Mesenteric fat pad (tissue), 1 donor: ENCODE measurements at places on chromosomes 11 and 22.

DNA sequence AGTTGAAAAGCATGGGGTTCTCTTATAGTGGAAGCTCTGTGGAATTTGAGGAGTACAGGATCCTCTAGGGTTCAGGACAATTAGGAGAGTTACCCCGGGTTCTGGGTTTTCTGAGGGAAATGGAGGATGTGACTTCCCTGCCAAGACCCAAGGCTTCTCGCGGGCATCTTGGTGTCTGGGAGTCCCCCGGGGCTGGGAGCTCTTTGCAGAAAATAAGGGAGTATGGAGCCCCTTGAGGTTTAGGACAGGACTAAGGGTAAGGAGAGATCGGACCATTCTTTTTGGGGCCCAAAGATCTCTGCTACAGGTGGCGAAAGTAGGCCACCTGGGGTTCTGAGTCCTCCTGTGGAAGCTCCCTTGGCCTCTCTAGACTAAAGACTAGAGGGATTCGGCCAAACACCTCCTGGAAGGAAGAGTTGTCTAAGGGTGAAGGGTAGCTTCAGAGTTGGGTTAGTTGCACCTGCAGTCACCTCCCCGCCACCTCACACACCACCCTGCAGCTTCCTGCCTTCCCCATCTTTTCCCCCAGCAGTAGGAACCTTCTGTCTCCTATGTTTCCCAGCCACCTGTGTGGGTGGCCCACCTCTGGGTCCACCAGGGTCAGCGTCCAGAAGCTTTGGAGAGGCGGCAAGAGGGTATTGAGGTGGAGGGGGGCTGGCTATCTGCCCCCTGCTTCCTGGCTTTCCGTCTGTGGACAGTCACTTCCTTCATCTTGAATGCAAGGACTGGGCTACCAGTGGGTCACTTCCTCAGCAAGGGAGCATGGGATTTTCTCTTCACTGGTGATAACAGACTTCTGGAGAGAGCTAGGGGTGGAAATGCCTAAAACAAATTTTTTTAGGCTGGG, 908 bp downstream of the LIMK2 start:
- no peak for DNase-seq

GRCh38 chr22:37566903-37567798, 6.9 kb downstream of the CDC42EP1 start:
- no peak for DNase-seq

DNA sequence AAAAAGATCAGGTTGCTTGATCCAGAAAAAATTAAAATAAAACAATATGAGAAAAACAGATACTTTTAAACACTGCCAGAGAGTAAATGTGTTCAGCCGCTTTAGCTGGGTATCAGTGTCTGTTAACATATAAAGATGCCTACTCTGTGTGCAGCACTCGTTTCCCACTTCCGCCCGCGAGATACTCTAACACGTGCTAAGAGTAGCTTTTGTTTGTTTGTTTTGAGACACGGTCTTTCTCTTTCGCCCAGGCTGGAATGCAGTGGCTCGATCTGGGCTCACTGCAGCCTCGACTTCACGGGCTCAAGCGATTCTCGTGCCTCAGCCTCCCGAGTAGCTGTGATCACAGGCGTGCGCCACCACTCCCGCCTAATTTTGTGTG, 531 bp upstream of the MEN1 start:
- DNase-seq: no peak

- no peak for DNase-seq
Observed at GRCh38 chr11:128949791-128950454, 7.3 kb upstream of the TP53AIP1 start.

GRCh38 chr22:49962012-49962750, 1.6 kb downstream of the PIM3 start:
- peak; percentile 94 for DNase-seq

DNA sequence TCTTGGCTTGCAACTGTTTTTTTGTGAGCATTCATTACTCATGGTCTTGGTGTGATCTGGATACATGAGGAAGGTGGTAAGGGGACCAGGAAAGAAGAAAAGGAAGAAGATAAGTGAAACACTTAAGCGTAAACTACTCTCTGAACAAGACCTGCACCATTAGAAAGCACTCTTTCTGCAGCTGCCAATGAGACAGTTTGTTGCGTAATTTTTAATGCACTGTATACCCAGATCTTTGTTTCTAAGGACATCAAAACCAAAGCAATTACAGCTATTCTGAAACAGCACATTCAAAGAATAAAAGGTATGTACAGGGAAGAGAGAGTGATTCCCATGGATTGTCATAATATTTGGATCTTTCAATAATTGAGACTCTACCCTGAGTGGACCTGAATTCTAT, 147.4 kb downstream of the BLID start:
- no peak for DNase-seq

DNA sequence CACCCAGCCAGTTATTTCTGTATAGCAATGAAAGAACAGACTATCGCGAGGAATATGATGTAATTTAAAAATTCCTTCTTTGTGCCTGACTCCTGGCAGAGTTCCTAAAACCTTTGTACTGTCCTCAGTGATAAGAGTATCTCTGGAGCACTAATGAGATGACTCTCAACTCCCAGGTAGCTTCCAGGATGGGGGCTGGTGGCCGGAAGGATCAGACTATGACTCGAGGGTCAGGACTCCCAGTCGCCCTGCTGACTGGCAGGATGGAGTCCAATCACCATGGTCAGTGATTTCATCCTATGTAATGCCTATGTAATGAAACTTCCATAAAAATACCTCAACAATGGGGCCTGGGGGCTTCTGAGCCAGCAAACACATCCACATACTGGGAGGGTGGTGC, 135.1 kb downstream of the SHANK2 start:
- DNase-seq: no peak

DNA sequence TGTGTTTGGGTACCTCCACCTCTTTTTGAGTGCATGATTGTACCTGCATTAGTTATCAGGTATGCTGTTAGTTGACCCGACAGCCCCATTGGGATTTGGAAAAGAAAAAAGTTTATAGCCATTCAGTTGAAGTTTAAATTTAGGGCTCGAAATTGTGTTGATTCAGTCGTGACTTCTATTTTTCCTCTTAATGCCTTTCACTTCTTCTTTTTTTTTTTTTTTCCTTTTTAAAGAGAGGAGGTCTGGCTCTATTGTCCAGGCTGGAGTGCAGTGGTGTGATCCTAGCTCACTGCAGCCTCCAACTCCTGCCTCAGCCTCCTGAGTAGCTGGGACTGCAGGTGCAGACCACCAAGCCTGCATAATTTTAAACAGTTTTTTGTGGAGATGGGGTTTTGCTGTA, 2.3 kb downstream of the STT3A start:
- DNase-seq: no peak

DNA sequence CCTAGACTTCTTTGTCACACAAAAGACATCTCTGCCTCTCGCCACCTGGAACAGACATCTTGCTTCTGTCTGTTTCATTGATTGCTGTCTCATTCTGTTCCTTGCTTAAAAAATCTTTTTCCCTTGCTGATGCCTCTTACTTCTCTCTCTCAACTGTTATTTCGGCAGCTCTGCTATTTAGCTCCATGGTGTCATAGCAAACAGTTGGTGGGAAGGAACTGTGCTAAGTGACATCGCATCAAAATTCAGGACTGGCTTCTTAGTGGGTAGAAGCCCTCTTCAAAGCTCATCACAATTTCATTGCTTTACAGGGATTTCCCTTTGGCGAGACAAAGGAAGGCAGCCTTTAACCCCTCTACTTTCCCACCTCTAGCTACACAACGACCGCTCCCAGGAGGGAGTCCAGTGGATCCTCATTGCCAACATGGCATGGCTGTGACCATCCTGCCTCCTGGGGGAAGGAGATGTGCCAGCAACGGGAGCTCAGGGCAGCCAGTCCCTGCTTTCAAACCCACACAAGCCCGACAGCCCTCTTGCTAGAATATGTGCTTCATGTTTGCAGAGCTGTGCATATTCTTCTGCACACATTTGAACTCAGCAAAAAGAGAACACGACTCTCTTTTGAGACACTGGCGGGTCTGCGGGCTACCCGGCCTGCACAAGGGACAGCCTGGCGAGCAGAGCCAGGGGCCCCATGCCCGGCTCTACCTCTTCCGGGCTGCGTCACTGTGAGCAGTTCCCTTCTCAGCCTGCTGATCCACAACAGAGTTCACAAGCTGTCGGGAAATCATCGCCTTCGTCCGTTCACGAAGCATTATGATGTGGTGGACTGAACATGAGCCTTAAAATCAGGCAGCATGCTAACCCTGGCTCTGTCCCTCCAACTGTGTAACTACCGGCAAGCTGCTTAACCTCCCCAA, 51.1 kb upstream of the JAM3 start:
- DNase-seq: no peak

GRCh38 chr11:104653407-104653806, 244.9 kb downstream of the CASP12 start:
- no peak for DNase-seq

GRCh38 chr11:125165111-125165842, 726 bp downstream of the PKNOX2 start:
- DNase-seq: peak; percentile 90

GRCh38 chr11:17652556-17652955, 66.8 kb upstream of the MYOD1 start:
- DNase-seq: no peak

GRCh38 chr11:116702772-116703385, 69.9 kb downstream of the BUD13 start:
- peak; percentile 22 for DNase-seq

DNA sequence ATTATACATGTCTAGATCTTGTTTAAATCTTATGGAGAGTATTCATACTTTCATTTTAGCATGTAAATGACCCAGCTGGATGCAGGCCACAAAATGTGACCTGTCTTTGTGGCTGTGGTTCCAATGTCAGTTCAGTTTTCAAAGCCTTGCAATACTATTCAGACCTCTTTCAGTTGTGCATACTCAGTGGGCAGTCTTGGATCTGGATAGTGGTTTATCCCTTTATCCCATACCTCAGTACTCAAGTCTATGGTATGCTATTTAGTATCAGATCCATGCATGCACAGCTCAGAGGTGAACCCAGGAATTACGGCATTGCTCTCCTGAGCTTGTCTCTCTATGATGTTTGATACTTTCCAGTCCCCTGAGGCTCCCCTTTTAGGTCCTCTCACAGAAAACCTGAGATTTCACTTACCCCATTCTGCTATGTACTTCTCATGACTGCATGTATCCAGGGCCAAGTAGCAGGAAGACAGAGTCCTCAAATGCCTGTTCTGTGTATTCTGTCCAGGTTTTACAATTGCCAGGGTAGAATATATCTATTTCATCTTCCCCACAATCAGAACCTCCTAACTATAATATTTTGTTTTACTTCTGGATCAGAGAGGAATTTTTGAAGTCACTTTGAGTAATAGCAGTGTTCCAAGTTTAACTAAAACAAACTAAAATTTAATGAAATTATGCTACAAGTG, 6.9 kb upstream of the P4HA3 start:
- DNase-seq: no peak

- DNase-seq: peak; percentile 9
Observed at GRCh38 chr22:24046024-24046423, 34.9 kb downstream of the CABIN1 start.

- peak; percentile 65 for DNase-seq
Observed at GRCh38 chr11:47669856-47670255, 27.5 kb upstream of the MTCH2 start.

GRCh38 chr11:60184824-60185511, 2.1 kb upstream of the MS4A6A start:
- DNase-seq: no peak

- no peak for DNase-seq
Observed at GRCh38 chr11:35785287-35786167, 123.0 kb downstream of the TRIM44 start.

DNA sequence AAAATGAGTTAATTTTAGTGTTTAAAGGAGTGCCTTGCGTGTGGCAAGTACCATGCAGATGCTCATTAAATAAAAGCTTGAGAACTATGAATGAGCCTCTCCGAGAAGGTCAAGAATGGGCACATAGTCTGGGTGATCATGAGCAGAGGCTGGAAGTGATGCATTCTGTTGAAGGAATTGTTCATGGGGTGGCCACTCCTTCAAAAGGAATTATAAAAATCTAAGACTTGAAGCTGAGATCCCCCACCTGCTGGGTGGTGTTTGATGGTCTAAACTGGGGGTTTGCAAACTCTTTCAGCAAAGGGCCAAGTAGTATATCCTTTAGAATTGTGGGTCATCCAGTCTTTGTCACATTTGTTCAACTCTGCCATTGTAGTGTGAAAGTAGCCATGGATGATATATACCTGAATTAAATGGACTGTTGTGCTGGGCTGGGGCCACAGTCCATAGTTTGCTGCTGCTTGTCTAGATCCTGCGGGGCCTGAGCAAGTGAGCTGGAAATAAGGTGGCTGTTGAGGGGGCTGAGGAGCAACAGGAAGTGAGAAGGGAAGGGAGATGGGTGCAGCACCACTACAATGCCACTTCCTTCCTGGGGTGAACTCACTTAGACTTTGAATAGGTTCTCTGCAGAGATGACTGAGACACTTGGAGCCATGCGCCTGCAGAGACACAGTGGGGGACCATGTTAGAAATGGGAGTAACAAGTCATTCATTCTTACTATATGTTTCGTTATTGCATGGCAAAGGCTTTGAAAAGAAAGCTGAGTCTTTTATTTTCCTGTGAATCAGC, 179.0 kb downstream of the SNX19 start:
- DNase-seq: no peak

DNA sequence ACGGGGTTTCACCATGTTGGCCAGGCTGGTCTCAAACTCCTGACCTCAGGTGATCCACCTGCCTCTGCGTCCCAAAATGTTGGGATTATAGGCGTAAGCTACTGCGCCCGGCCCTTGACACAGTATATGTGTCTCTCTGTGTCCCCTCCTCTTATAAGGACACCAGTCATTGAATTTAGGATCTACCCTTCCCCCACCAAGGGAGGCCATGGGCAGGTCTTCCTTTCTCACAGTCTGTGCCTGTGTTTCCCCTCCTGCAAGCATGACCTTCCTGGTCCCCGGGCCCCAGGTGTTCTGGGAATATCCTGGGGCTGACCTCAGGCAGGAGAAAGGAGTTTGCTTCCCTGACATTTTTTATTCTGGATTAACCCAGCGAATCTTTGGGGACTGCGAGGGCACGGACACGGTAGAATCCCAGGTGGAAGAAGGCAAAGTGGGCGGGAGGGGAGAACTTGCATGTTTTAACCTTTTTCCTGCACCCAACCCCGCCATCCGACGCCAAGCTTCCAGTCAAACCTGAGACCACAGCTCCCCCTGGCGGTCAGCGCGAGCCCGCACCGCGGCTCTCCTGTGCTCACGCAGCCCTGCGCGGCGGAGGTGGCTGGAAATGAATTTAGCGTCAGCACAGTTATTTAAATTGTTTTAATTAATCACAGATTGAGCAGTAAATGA, 42.1 kb upstream of the ISX start:
- DNase-seq: peak; percentile 92

DNA sequence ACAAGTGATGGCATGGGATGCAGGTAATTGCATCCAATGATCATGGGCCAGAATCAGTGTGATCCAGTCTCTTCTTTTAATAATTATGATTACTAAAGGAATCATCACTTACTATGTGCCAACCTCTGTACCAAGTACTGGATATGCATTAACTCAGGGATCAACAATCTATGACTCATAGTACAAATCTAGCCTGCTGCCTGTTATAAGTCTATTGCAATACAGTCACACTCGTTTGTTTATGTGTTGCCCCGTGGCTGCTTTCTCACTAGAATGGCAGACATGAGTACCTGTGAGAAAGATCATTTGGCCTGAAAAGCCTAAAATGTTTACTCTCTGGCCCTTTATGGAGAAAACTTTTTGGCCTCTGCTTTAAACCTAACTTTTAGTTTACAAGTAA, 45.0 kb downstream of the OR6Q1 start:
- no peak for DNase-seq
